Central memory CD4-positive, alpha-beta T cell (primary cell): ENCODE measurements at places on chromosomes 7 and 10.

DNA sequence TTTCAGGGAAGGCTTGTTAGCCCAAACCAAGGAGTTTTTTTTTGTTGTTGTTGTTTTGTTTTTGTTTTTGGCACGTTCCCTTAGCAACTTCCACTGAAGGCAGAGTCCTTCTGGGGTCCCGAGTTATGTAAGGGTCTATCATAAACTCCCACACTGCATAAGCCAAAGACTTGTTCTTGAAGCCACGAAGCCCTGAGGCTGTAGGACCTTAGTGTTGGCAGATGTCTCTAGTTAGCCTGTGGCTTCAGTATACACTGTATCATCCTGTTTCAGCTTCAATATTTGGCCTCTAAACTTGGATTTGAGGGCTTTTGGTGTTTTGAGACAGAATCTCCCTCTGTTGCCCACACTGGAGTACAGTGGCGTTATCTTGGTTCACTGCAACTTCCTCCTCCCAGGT is 13.6 kb downstream of the KPNA7 start:
- DNase-seq, result no peak

DNA sequence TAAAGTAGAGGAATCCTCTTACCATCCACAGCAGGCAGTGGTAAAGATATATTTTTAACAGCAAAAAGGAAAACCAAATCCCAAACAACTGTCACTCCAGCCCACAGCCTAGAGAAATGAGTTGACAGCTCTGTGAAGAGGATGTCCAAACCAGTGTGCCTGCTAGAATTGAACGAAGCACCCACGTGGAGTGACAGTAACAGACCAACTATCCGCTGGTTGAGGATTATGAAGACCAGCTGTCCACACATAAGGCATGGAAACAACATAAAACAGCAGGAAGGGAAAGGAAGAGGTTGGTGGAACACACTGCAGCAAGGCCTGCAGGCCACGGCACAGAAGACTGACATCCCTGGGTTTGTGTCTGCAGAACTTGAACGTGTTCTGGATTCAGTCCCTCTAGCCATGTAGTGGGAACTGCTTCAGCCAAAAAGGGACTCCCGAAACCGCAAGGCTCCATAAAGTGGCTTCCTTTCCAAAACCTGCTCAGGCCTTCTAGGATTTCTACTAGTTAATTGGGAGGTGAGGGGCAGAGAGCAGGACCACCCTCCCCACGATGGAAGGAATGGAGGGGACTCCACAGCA is 324.4 kb downstream of the BICC1 start:
- DNase-seq, result no peak

DNA sequence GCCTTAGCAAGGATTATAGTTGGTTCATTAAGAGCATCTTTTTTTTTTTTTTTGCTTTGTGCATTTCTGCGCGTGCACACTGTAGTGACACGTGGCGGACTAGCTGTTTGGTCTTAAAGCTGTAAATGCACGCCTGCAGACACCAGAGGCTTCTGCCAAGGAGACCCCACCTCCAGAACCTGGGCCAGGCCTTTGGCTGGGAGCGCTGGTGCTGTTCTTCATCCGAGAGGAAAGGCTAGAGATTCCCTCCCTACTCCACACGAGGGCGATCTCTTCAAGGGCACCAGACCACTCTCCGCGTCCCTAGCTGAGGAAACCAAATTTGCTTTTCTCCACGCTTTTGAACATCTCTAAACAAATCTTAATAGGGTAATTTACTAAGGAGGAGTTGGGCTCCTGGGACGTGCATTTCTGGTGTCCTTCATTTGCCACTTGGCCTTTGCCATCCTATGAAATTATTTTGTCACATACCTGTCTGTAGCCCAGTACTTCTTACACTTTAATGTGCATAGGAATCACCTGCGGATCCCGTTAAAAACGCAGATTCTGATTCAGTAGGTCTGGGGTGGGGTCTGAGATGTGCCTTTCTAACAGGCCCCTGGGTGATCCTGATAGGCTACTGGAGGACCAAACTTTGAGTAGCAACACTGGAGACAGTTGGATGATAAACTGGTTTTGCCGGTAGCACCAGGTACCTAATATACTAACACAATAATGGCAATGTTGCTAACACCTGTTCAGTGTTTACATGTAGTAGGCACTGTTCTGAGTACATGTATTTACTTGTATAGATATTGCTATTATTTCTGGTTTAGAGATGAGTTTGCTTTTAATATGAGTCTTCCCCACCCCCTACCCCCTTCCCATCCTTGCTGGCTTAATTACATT is 1.3 kb upstream of the SLC26A5 start:
- DNase-seq, result no peak

GRCh38 chr10:91312382-91312733 is 91.9 kb downstream of the PCGF5 start:
- DNase-seq, result no peak

- no peak for DNase-seq
Measured at GRCh38 chr7:63037242-63037641, 961.4 kb upstream of the ZNF722 start.
